Cortex of kidney (tissue), 1 donor: ENCODE measurements at places on chromosomes 12 and 14.

DNA sequence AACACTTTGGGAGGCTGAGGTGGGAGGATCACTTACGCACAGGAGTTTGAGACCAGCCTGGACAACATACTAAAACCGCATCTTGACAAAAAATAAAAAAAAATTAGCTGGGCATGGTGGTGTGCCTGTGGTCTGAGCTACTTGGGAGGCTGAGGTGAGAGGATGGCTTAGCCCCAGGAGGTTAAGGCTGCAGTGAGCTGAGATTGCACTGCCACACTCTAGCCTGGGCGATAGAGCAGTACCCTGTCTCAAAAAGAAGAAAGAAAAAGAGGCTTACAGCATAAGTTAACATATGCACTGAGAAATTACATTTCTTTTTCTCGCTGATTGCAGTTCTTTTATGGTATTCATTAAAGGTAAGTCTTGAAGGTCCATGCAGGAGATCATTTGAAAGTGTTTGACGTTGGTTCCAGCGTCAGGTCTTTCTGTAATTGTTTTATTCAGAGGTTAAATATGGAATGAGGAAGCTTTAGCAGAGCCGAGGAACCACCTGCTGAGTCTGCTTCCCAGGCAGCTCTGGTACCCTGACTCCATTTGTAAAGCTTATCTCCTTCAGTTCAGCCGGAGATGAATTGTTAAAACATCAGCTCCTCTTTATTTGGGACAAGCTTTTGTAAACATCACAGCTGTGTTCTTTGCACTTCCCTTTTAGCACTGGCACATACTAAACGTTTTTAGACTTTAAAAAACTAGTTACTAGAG lies 18.5 kb downstream of the SFSWAP start:
- no peak for DNase-seq

- DNase-seq = no peak
These were observed 40.9 kb upstream of the A2ML1 start for GRCh38 chr12:8781381-8782127.

DNA sequence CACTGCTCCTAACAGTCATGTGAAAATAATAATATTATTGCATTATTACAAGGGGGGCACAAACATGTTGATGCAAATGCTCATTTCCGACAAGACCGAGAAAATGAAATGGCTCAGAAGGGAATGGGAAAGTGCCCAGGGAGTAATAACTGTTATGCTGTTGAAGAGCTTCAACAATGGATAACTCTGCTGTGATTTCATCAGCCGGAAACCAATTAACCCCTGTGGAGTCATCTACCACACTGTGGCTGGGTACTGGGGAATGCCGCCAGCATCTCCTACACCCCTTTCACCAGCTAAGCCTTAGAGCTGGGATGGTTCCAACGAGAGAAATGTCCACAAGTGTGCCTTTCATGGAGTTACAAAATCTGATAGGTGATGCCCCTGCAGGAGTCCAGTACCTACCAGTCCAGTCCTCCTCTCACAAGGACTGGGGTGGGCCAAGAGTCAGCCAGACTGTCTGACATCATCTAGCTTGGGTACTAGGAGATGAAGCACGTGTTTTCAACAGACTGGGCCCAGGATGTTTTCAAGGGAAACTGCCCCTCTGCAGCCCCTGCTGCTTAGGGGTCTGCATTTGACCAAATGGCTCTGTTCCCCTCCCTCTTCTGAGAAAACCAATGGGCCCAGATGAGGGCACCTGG lies 509.3 kb upstream of the CCDC196 start:
- DNase-seq = no peak

DNA sequence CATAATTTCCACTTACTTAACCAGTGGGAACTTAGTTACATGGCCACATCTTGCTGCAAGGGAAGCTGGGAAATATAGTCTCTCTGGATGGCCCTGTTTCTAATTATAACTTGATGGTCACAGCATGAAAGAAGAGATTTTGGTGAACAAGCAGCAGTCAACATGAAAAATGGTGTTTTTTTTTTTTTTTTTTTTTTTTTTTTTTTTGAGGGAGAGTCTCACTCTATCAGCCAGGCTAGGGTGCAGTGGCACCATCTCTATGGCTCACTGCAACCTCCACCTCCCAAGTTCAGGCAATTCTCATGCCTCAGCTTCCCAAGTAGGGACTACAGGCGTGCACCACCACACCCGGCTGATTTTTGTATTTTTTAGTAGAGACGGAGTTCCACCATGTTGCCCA lies 10.8 kb downstream of the SRGAP1 start:
- DNase-seq = no peak

DNA sequence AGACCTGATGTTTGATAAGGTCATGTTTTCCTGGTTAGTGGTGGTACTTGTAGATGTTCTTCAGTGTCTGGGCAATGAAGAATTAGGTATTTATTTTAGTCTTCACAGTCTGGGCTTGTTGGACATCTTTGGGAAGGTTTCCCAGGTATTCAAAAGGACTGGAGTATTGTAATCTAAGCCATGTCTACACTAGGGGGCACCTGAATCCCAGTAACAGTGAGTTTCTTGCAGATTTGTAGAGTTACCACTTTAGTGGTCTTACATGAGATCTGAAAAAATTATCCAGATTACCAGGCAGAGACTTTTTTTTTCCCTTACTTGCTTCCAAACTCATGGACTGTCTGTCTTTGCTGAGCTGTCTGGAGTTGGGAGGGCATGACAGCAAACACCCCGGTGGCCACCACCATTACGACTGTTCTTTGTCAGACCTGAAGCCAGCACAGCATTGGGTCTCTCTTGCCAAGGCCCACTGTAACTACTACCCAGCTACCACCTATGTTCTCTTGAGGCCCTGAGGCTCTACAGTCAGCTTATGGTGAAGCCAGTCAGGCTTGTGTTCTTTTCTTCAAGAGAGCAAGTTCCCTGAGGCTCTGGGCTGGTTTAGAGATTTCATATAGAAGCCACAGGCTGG lies 820.7 kb upstream of the FBXO33 start:
- DNase-seq = no peak

DNA sequence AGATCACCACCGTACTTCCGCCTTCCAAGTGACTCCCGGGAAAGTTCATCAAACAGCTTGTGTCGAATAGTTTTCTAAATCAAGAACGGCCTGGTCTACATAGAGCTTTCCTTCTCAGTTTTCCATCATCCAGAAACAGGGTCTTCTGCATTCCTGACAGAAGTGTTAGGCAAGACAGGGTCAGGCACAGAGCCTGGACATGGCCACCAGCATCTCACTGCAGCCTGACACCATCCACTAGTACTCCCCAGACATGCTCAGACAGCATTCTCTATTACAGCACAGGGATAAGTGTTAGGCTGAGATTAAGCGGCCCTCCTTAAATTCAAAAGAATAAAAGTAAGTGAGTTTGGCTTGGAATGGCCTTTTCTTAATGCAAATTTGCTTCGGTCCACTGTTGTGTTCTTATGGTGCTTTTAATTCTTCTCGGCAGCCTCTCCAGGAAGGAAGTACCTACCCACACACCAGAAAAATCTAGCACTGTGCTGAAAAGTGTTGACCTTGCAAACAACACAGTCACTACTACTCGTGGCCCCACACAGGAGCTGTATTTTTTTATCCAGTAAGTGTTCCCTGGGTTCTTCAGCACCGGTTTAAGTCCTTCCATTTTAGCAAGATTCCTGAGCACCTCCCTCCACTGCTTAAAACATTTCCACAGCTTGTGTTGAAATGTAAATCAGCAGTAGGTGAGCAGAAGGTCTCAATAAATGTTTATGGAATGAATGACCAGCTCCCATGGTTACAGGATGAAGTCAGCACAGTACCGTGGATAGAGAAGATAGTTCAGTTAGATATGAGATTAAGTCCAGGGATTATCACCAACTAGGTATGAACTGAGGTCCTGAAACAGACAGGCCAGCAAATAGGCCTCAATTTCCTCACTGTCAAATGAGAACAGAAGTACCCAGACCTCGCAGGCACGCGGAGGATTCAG lies 44.1 kb downstream of the SETD3 start:
- no peak for DNase-seq

GRCh38 chr12:128727461-128727860 lies 96.3 kb downstream of the SLC15A4 start:
- DNase-seq = no peak
